ENCODE measurements at places on chromosomes 16 and 17.

- DNase-seq = no peak
Observed at GRCh38 chr16:25093208-25094061, 18.1 kb upstream of the LCMT1 start.

DNA sequence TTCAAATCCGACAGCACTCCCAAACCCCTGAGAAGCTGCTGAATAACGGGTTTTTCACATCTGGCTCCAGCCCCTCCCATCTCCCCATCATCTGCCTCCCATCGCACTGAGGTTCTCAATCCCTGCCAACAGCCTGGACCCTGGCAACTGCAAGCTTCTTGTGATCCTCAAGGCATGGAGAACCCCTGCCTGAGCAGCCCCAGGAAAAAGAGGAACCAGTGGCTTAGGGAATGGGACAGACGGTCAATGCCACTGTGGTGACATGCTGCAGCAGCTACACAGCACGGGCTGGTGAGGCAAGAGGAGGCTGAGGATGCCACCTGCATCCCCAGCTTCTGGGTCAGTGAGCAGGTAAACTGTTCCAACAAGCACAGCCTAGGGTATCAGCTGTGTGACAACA lies 3.3 kb upstream of the MBTPS1 start:
- no peak for DNase-seq

- DNase-seq = no peak
Observed at GRCh38 chr16:51002881-51003490, 148.1 kb downstream of the SALL1 start.

DNA sequence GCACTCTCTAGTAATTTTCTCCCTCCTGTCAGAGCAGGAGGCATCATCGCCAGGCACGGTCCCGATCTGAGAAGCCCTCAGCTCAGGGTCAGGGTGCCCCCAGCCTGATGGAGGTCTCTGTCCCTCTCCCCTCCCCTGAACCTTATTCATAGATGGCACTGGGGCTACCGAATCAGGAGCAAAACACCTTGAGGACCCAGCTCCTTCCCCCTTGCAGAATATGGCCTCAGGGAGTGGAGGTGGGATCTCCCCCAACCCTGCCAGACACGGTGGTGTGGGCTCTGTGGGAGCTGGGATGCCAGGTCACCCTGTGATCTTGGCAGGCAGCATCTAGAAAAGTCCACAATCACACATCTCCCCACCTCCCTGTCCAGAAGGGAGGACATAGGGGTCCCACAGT lies 2.5 kb downstream of the CPNE2 start:
- no peak for DNase-seq

DNA sequence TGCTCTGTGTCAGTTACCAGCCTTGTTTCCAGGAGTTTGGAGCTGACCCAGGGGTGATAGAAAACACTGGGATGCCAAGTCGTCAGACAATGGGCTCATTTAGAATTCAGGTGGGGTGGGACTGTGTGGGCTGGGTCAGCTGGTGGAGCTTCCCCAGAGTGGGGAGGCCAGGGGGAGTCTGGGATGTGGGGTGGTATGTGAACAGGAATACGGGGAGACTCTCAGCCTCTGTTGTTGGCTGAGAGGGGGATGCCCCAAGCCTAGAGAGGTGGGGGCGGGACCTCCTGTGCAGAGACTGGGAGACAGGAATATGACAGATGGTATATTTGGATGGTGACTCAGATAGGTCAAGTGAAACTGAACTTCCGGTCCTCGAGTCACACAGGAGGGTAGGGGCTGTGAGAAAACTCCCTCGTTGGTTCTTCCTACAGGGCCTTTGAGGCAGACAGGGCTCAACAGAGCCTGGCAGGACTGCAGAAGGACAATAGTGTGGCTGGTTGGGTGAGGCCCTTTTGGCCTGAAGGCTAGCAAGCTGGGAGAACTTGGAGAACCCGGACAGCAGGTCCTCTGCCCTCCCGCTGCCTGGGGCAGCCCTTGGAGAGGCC lies 23.7 kb downstream of the CDH1 start:
- DNase-seq = peak; percentile 45

GRCh38 chr17:17694169-17695081 lies 13.2 kb downstream of the RAI1 start:
- peak; percentile 85 for DNase-seq

DNA sequence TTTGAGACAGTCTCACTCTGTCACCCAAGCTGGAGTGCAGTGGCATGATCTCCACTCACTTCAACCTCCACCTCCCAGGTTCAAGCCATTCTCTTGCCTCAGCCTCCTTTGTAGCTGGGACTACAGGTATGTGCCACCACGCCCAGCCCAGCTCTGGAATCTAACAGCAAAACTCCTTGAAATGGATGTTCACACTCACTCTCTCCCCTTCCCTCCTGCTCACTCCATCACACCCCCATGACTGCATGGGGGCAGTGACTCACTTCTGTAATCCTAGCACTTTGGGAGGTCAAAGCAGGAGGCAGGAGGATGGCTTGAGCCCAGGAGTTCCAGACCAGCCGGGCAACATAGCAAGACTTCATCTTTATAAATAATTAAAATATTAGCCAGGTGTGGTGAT lies 11.1 kb upstream of the TFAP4 start:
- no peak for DNase-seq

DNA sequence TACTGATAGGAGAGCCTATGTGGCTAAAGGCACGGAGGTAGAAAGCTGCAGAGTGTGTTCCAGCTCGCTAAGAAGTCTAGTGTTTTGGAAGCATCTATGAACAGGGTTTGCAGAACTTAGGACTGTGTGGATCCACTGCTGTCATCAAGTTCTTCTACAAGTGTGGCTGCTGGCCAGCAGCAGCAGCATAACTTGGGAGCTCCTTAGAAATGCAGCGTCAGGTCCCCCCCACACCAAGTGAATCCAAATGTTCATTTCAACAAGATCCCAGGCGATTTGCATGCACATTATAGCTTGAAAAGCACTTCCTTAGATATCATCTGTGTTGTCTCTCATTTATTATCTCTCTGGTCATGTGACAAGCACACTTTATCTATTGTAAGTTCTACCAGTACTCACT lies 131.9 kb upstream of the SHISA6 start:
- no peak for DNase-seq

DNA sequence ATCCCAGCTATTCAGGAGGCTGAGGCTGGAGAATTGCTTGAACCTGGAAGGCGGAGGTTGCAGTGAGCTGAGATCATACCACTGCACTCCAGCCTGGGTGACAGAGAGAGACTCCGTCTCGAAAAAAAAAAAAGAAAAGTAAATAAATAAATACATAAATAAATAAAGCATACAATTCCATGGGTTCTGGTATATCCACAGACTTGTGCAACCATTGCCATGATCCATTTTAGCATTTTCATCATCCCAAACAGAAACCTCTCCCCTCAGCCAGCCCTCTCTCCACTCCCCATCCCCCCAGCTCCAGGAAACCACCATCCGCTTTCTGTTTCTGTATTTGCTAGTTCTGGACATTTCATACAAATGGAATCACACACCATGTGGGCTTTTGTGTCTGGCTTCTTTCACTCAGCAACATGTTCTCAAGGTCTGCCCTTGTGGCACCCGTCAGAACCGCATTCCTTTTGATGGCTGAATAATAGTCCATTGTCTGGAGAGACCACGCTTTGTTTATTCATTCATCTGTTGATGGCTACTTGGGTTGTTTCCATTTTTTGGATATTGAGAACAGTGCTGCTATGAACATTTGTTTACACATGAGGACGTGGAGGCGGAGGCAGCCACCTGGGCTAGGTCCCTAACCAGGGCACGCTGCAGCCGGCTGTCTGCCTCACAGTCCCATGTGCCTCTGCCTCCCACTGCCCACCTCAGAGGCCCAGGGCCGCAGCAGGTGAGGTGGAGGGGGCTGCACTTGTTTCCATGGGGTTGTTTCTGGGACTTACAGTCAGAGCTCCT lies 76.2 kb downstream of the NT5M start:
- DNase-seq = no peak

GRCh38 chr16:67842509-67843342 lies 606 bp downstream of the THAP11 start:
- no peak for DNase-seq

- DNase-seq = no peak
Observed at GRCh38 chr16:50591800-50592771, 43.9 kb downstream of the NKD1 start.

DNA sequence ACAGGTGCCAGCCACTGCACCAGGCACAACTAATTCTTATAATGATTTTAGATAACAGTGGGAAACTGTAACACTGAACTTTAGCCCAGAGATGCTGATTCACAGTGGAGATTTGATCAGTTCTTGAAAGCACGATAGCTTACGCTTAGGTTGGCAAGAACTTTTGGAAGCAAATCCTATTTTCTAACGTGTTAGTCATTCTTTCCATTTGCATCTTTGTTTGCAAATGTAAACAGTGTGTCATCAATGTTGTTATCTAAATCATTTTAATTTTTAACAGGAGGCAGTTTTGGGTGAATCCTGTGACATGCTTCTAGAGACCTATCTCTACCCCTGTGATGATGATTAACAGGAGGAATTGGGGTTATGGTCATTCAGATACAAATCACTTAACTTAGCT lies 35.7 kb upstream of the GNA13 start:
- no peak for DNase-seq

- no peak for DNase-seq
Observed at GRCh38 chr17:11545696-11546095, 52.6 kb upstream of the DNAH9 start.

All from K562 (cell line).